ENCODE measurements at places on chromosomes 16 and 17. TPM values are rescaled to one million over a fixed set of nuclear protein-coding genes. Genes with fewer than 3 reads are reported as not detected.

Gene MPV17L
- total RNA-seq = 18.6 TPM

Gene TMC7
- total RNA-seq = 3.8 TPM

Gene CSH1
- not detected for total RNA-seq

DNA sequence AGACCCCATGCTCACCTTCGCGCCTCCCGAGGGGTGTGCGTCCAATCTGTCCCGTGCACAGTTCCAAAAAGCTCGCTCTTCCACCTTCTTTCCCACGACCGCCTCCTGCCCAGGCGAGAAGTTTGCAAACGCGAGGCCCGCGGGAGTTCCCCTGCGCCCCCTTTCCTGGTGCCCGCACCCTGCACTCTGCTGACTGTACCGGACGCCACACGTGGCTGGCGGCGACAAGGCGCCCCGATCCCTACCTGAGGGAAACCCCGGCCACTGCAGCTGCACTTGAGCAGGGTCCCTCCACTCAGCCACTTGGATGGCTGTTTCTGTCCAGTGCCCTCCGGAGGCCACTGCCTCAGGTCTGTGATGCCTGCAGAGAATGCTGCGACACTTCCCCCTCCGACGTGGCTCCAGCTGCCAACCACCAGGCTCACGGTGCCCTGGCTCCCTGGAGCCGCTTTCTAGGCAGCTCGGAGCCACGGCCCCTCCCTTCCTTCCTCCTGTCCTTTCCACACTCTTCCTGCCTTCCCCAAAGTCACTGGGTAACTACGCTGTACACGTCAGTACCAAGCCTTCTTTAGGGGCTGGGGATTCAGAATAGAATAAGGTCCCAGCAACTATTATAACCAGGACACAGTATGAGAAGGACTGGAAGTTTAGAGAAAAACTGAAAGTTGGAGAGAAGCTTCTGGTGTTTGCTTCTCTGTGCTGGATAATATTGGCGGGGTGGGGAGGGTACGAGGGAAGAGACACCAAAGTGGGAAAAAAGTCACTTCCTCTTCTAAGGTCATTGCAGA is at the start of gene MLKL:
Gene MLKL (minus strand): TSS at position 425 of the 788 bp plus-strand sequence. CDS start 5,105 bp downstream, outside the sequence.
- H3K4me1 ChIP-seq = no peaks in the 10 kb centered on the region
- peak within 1 kb of the TSS; percentile 69 for H3K4me3 ChIP-seq
- peak; percentile 30 for DNase-seq
- no peaks in the 10 kb centered on the region for H3K36me3 ChIP-seq

DNA sequence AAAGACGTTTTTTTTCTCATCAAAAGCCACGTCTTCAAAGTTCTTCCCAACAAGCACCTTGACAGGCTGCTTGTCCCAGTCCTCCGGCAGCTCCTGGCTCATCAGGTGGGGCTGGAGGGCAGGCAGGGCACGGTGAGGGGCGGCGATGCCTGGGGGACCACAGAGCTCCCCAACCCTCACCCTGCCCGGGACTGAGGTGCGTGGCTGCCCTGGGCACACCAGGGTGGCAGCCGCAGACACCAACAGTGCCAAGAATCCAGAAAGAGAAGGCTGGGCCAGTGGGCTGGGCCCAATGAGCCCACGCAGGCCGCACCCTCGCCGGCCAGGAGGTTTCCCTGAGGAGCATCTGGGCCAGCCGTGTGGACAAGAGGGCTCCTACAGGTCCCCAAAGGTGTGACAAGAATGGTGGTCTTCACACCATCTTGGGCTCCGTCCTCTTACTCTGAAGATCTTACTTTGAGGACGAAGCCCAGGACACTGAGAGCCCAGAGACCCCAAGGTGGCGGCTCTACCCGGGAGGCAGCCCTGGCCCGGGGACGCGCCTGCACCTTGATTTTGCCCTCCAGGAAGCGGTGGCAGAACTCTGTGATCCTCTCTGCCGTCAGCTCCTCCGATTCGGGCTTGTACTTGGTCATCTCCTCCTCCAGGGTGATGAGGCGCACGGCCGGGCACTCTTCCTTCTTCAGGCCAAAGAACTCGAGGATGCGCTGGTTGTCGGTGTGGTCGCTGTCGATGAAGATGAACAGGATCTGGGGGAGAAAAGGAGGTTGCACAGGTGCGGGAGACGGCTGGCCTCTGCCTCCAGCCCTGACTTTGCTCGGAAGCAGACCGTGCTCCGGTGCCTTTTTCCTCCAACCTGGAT is 11.3 kb upstream of the PPP1R27 start:
- H3K4me1 ChIP-seq = no peaks in the 10 kb centered on the region
- H3K27me3 ChIP-seq = no peaks in the 10 kb centered on the region
- H3K27ac ChIP-seq = no peak overlapping the region
- H3K4me3 ChIP-seq = no peak overlapping the region
- DNase-seq = no peak
- H3K36me3 ChIP-seq = peaks cover 39% of the 10 kb centered on the region

Data from tibial nerve (tissue), 4 donors.